AG09309 (cell line): ENCODE measurements at places on chromosomes 4 and X.

DNA sequence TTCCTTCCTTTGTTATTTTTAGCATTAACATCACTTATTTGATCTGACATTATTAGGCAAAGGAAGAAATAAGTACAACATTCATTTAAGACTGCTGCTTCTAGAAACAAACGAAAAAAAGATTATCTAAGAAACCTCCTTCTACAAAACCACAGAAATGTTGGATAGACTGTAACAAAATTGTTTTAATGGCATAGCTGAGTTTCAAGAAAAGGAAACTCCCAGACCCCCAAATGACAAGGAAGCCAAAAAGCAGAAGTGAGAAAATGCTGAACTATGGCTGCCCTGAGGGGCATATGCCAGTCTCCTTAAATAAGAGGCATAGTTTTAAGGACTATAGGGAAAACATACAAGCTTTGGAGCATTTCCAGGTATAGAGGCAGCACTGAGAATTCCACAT lies 1431.6 kb upstream of the TENM3 start:
- no peak for DNase-seq

GRCh38 chr4:143380629-143381028 lies 44.0 kb downstream of the GAB1 start:
- no peak for DNase-seq

- no peak for DNase-seq
Measured at GRCh38 chr4:153276971-153277370, 67.5 kb upstream of the MND1 start.

DNA sequence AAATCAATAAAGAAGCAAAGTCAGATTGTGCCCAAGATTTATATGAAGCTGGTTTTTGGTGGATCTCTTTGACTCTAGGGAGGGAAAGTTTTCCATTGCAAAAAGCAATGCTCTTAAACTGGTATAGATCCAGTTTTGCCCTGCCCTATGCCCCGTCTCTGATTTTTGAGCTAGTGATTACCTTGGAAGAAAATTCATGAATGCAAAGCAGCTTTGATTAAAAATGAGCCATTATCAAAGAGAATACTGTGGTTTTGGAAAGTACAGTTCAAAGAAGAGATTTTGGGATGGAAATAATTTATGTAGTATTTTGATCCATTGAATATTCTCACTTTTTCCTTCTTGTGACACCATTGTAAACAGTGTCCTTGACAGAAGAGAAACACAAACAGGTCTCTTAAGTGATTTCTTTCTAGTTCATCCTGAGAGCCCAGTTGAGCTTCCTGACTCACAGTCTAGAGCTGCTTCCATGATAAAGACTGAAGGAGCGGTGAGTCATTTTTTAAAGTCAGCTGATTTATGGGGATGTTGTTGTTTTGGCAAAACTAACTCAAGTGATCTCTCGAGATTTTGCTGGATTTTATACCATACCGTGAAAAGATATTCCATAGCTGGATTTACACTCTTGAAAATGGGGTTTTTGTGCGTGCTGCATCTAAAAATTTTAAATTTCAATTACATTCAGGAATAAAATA lies 76.7 kb downstream of the AFF1 start:
- DNase-seq = peak; percentile 61

GRCh38 chr4:42083816-42084215 lies 68.6 kb downstream of the BEND4 start:
- no peak for DNase-seq

- no peak for DNase-seq
Measured at GRCh38 chrX:154800478-154801210, 4.6 kb downstream of the MPP1 start.

GRCh38 chrX:18701621-18702361 lies 5.7 kb upstream of the PPEF1 start:
- DNase-seq = no peak

DNA sequence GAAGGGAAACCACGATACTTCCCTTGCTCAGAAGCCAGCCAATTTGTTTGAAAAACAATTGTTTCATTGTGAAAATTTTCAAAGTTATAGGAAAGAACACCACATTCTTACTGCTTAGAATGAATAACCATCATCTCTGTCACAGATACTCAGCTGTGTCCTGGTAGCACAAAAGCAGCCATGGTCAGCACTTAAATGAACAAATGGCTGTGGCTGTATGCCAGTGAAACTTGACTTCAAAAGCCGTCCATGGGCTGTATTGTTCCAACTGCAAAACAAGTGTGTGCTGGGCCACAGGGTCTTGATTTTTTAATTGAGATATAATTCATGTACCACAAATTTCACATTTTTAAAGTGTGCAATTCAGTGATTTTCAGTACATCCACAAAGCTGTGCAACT lies 19.6 kb downstream of the NSDHL start:
- DNase-seq = no peak
